ENCODE measurements at places on chromosomes 3 and 15. TPM values are rescaled to one million over a fixed set of nuclear protein-coding genes. Genes with fewer than 3 reads are reported as not detected.

Gene LRRC34
- total RNA-seq = 0.89 TPM

Gene GJD2
- not detected for total RNA-seq

Gene SEMA6D
- total RNA-seq = 9.2 TPM

GRCh38 chr3:191268737-191269136 lies 60.5 kb upstream of the CCDC50 start:
- no peak overlapping the region for H3K4me3 ChIP-seq
- no peak for DNase-seq
- no peaks in the 10 kb centered on the region for H3K4me1 ChIP-seq
- no peaks in the 10 kb centered on the region for H3K27me3 ChIP-seq

GRCh38 chr15:29142129-29142747 lies 127.4 kb downstream of the NSMCE3 start:
- DNase-seq = no peak
- peaks cover 6% of the 10 kb centered on the region for H3K4me1 ChIP-seq
- no peaks in the 10 kb centered on the region for H3K36me3 ChIP-seq
- H3K27ac ChIP-seq = no peak overlapping the region
- no peak overlapping the region for H3K4me3 ChIP-seq

GRCh38 chr3:42140665-42141203 lies 49.6 kb downstream of the TRAK1 start:
- H3K4me1 ChIP-seq = peaks cover 3% of the 10 kb centered on the region
- H3K4me3 ChIP-seq = no peak overlapping the region
- H3K27me3 ChIP-seq = no peaks in the 10 kb centered on the region
- no peak overlapping the region for H3K27ac ChIP-seq

- H3K4me1 ChIP-seq = no peaks in the 10 kb centered on the region
- DNase-seq = no peak
- H3K27me3 ChIP-seq = no peaks in the 10 kb centered on the region
- no peak overlapping the region for H3K27ac ChIP-seq
- H3K36me3 ChIP-seq = peaks cover 4% of the 10 kb centered on the region
Observed at GRCh38 chr15:94400526-94401298, 169.4 kb downstream of the MCTP2 start.

- no peaks in the 10 kb centered on the region for H3K27me3 ChIP-seq
- DNase-seq = no peak
Observed at GRCh38 chr3:6640907-6641306, 220.0 kb upstream of the GRM7 start.

DNA sequence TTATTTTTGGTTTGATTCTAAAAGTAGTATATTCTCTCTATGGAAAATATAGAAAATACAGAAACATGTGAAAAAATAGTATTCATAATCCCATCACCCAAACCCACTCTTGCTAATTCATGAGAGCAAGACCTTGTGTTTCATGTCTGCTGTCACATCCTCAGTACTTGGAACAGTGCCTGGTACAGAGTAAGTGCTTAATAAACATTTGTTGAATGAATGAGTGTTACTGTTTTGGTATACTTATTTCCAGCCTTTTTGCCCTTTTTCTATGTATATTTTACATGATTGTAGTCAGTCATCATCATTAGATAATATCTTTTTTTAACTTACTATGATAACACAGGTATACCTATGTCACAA lies 59.3 kb downstream of the IL16 start:
- H3K36me3 ChIP-seq = no peaks in the 10 kb centered on the region
- H3K4me3 ChIP-seq = no peak overlapping the region
- peaks cover 16% of the 10 kb centered on the region for H3K4me1 ChIP-seq
- H3K27me3 ChIP-seq = no peaks in the 10 kb centered on the region

All from suprapubic skin (tissue), 4 donors.